PC-3 (cell line): ENCODE measurements at places on chromosomes 16 and 17.

DNA sequence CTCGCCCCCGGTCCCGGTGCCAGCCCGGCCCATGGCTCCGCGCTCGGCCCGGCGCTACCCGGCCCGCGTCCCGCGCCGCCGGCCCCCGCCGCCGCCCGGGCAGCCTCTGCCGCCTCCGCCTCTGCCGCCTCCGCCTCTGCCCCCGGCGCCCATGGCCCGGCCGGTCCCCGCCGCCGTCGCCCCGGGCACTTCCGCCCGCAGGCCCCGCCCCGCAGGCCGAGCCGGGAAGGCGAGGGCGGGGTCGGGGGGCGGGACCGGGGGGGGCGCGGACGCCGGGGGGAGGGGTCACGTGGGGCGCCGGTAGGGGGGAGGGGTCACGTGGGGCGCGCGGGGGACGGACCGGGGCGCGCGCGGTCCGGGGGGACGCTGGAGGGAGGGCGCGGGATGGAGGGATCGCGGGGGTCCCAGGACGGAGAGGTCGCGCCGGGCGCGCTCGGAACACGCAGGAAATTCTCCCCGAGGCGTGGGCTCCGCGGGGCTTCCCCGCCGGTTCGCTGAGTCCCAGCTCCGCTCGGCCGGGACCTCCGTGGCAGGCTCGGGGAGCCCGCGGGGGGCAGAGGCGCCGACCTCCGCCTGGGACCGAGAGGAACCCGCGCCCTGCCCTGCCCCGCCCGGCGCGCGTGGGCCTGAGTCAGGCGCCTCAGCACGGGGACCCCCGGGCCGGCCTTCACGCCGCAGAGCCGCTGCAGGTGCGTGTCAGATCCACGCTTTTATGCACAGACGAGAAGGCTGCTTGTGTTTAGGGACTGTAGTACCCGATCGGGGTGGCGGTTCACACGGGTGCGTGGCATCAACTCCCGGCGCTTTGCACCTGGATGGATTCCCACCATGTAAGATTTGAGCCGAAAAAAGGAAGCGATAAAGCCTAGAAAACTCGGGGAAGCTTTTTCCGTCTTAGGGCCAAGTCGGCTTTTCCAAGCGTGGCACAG is at the start of gene PGAP6:
TSS of gene PGAP6 (minus strand) at position 190 of the 929 bp plus-strand sequence. CDS start at position 33, 157 bp downstream.
- peak; percentile 50 for DNase-seq

DNA sequence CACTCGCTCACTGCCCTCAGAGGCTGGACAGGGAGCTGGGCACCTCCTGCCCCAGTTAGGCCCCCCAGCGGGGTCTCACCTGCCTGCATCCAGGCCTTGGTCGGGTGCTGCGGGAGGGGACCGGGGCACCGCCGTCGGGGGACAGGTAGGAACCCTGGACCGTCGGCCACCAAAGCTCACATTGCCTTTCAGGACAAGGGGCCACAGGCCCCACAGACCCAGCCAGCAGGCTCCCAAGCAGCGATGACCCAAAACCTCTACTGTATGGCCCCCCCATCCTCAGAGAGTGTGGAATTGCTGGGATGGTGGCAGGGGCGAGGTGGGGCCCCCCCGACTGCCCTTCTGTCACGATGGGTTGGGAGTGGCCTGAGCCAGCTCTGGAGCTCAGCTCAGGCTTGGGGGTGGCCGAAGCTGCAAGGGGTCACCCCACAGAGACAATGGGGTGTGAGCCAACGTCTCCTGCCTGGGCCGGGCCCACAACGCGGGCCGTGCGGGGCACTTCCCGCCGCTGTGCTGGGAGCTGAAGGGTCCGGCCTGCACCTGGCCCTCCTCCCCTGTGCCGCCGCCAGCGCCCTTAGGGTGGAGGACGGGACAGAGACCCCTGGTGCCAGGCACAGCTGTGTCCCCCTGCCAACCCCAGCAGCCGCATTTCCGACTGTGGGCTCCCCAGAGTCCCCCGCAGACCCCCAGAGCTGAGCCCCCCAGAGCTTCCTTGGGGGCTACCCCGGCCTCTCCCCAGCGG is 498 bp downstream of the IGFALS start:
- DNase-seq = no peak

DNA sequence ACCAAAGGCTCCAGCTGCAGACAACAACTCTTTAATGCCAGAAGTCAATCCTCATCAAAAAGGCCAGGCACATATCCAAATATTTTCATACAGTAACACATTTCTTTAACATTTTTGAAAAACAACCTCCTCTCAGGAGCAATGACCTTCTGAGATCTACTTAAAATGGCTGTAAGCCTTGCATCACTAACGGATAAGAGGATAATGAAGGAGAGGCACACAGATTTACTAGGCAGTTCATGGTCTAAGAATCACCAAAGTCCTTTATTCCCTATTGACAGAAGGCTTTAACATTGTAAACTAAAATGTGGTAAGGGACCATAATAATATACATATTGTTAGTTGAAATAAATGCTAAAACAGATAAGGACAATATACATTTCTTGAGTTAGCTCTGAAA is 114.7 kb downstream of the USP32 start:
- DNase-seq = no peak

DNA sequence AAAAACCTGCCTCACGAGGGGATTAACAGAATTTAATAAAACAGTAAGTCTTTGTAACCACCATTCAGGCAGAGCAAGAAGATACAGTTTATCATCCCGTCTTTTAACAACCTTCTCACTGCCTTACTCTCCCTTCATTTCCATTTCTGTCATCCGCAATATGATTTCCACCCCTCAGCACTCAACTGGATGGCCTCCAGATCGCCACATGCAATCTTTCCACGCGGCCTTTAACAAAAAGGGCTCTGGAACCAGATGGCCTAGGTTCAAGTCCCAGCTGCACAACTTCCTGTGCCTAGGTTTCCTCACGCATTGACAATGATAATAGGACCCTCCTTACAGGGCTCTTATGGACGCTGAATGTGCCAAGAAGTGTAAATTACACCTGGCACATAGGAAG is 103.6 kb downstream of the GAS7 start:
- DNase-seq = no peak

- DNase-seq = peak; percentile 91
Observed at GRCh38 chr17:50198026-50198669, 3.3 kb downstream of the COL1A1 start.

GRCh38 chr17:55426851-55427586 is 5.4 kb upstream of the MMD start:
- peak; percentile 49 for DNase-seq
